Fibroblast of villous mesenchyme (primary cell): ENCODE measurements at places on chromosomes 5 and 9. TPM values are rescaled to one million over a fixed set of nuclear protein-coding genes. Genes with fewer than 3 reads are reported as not detected.
A peak's percentile ranks its signal among the peaks of the same experiment; 100 is the strongest.

GRCh38 chr9:95939472-95939871 lies 64.0 kb downstream of the ERCC6L2 start:
- DNase-seq = no peak

DNA sequence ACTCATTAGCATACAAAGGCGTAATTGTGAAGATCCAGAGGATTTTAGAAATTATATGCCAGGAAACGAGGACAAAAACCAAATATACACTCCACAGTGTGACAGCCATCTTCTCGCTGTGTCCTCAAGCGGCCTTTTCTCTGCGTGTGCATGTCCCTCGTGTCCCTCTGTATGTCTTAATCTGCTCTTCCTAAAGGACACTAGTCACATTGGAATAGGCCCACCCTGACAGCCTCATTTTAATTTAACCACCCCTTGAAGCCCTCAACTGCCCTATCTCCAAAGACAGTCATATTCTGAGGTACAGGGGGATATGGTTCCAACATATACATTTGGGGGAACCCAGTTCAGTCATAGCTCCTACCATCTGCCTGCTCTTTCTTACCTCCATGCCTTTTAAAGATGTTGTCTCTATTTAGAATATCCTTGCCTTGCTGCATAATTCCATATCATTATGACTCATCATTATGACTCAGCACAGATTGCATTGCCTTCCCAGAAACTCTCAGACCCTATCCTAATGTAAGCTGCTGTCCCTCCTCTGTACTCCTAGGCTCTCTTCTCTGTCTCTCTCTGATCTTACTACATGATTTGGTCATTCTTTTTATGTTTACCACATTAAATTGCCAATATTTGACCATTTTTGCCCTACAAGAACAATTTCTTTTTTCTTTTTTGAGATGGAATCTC lies 210.9 kb downstream of the AOPEP start:
- peak; percentile 95 for DNase-seq

TICAM2 gene
- 6.9 and 7.1 TPM in 2 replicates for total RNA-seq

GRCh38 chr5:94359880-94360279 lies 258.5 kb downstream of the KIAA0825 start:
- no peak for DNase-seq

DNA sequence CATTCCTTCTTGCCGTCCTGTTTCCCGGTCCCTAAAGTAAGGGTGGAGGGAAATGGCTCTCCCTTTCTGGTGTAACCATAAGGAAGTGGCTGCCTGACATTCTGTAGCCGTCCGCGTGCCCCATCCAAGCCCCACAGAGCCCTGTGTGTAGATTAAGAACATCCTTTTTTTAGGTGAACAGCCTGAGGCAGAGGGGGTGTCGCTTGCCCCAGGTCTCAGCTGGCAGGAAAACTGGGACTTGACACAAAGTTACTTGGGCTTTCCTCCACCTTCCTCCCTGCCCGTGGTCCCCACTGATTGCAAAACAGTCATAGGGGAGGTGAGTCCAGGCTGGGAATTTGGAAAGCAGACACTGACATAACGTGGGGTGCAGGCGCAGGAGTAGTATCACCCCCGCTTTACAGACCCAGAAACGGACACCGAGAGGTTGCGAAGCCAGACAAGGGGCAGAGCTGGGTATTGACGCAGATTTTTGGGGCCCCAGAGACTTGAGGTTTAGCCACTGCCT lies 22.8 kb downstream of the C9orf50 start:
- DNase-seq = no peak

DNA sequence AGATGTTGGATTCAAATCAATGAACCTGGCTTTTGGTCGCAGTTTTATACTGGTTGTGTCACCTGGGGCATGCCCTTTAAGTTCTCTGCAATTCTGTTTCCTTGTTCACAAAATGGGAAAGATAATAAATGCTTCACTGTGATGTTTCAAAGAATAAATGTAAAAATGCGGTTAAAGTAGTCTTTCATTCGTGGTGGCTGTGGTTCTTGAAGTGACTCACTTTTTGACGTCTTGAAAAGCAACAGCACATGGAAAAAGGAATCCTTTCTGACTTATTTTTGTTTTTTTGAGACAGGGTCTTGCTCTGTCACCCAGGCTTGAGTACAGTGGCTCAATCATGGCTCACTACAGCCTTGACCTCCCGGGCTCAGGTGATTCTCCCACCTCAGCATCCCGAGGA lies 88.4 kb upstream of the SLIT3 start:
- DNase-seq = no peak

- DNase-seq = no peak
These were observed 1302.7 kb upstream of the DMAC1 start for GRCh38 chr9:9102295-9102694.

CCDC192 gene
- not detected in 2 replicates for total RNA-seq

DNA sequence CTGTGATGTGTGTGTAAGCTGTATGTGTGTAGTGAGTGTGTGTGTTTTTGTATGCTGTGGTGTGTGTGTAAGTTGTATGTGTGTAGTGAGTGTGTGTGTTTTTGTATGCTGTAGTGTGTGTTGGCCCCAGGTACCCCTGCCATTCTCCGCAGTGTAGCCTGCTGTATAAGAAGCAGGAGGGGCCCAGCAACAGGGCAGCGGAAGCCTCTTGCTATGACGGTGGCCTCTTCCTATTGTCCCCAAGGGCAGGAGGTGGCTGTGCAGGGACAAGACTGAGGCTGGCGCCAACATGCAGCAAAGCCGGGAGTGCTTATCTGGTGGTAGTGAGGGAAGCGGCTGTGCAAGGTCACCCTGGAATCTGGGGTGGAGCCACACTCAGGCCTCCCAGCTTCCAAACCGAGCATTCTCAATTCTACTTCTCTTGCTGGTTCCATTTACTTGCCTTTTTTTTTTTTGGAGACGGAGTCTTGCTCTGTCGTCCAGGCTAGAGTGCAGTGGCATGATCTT lies 5.1 kb downstream of the SPAAR start:
- no peak for DNase-seq

URM1 gene
- 29.8 and 33.8 TPM in 2 replicates for total RNA-seq

- DNase-seq = no peak
These were observed 49.3 kb downstream of the ALG2 start for GRCh38 chr9:99172124-99173091.

DNA sequence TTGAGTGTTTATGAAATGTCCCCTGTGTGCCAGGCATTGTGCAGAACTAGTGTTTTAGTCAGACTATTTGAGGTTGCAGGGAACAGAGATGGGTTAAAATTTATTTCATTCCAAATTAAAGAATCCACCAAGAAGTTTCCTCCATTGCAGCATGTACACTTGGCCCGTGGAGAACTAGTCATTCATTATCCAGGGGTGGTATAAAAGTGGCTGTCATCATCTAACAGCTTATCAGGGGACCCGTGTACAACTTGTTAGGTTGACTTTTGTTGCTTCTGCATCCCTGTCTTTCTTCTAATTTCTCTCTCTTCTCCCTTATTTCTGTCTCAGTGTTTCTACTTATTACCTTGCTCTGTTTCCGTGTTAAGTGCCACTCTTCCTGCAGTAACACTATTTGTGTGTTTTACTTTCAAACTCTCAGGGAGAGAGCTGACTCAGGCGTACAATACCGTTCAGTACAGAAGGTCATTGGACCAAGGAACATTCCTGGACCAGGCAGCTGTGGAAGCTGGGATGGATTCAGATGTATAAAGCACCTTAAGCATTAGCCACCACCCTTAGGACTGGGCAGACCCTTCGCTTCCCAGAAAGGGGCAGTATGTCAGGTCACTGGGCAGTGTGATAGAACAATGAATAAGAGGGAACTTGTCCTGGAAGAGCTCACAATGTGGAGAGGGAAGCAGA lies 36.1 kb downstream of the MAP3K1 start:
- peak; percentile 63 for DNase-seq

DNA sequence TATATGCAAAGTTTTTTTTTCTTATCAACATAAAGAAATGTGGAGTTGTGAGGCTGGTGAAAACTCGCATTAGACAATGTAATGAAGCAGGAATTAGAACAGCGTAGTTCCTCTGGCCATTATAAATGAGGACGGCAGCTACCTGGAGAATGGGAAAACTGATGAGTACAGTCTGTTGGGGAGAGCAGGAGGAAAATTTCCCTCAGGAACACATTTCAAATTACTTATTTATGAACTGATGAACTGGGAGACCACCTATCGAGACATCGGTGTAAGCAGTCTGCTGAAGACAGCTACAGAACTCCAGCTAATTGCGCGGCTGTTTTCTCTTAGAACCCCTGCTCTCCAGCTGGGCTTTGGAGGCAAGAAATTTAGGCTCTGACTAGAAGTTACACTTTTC lies 343.9 kb upstream of the CLINT1 start:
- no peak for DNase-seq
